H7 (cell line): ENCODE measurements at places on chromosomes 4 and X. TPM values are rescaled to one million over a fixed set of nuclear protein-coding genes. Genes with fewer than 3 reads are reported as not detected.

Gene NLGN4X
- 38.0 and 58.6 TPM in 2 replicates for total RNA-seq

Gene ADGRG4
- not detected in 2 replicates for total RNA-seq

Gene HOPX
- total RNA-seq: not detected in 2 replicates

Gene LRAT
- total RNA-seq: 15.8 and 35.1 TPM in 2 replicates

Gene ASB12
- total RNA-seq: 0.73 and 0.78 TPM in 2 replicates

Gene GRIA3
- total RNA-seq: 1.5 and 1.8 TPM in 2 replicates

Gene BST1
- 0.80 and 1.00 TPM in 2 replicates for total RNA-seq

Gene MAGEA8
- total RNA-seq: not detected in 2 replicates

Gene TMPRSS11F
- not detected in 2 replicates for total RNA-seq

Gene XAGE2
- not detected in 2 replicates for total RNA-seq

Gene MAGEA9B
- total RNA-seq: not detected in 2 replicates

DNA sequence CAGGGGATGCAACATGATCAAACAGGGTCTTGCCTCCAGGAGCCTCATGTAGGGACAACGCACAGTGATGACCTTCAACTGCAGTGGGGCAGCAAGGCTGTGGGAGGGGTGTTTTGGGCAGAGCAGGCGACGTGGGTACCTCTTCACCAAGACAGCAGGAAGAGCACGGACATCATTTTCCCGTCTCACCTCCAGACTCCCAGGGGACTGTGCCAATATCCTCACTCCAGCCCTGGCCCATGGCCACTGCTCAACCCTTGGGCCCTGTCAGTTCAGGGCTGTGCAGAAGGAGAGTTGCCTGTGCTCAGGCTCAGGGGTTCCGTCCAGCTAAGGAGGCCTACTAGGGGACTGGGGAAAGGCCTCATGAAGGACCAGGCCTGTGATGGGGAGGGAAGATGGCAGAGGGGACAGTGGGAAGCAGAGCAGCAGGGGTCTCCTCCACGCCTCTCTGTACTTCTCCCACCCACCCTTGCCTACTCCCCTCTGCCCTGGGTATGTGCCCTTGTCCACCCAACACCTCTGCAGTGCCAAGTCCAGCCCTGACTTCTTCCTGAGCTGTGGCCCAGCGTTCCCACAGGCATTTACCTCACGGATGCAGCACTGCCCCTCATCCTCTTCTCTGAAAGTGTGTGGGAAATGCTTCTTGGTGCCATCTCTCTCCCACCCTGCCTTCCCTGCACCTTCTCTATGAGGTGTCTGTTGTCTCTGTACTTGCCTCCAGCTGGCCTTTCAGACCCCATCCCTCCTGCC, 1.4 kb downstream of the IL9R start:
- DNase-seq: peak; percentile 4

GRCh38 chrX:149829751-149830191, 48.0 kb downstream of the MAGEA9 start:
- DNase-seq: no peak

DNA sequence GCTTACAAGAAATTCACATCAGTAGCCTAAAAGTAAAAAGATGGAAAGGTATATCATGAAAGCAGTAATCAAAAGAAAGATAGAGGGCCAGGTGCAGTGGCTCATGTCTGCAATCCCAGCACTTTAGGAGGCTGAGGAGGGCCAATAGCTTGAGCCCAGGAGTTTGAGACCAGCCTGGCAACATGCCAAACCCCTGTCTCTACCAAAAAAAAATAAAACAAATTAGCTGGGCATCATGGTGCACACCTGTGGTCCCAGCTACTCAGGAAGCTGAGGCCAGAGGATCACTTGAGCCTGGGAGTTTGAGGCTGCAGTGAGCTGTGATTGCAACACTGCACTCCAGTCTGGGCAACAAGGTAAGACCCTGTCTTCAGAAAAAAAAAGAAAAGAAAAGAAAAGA, 55.5 kb downstream of the GSPT2 start:
- DNase-seq: no peak

DNA sequence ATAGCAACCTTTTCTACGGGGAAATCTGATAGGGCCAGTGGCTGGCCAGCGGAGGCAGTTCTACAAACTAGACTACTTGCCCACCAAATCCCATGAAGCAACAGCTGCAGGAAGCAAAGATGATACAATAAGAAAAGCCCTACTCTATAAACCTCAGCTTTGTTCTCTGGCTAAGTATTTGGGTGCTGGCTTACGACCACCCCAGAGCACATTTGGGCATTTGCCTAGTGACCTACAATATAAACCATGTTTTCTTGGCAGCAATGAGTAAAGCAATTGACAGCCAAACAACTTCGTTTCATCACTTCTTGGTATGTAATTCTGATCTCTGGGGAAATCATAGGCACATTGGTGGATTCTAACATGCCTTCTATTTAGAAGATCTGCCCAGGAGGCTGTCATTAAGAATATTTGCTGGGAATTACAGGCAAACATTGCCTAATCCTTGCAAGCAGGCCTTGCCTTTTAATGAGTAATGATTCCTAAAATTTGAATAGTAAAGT, 7.5 kb upstream of the LHFPL1 start:
- no peak for DNase-seq

- no peak for DNase-seq
Measured at GRCh38 chr4:86841309-86841708, 7.9 kb downstream of the SLC10A6 start.

- DNase-seq: peak; percentile 15
Measured at GRCh38 chr4:69744157-69744478, 16.3 kb downstream of the SULT1B1 start.

GRCh38 chrX:38577738-38578137, 16.4 kb downstream of the TSPAN7 start:
- no peak for DNase-seq

GRCh38 chrX:15014281-15014680, 141.1 kb downstream of the MOSPD2 start:
- no peak for DNase-seq

- peak; percentile 57 for DNase-seq
Measured at GRCh38 chrX:150899191-150899757, 806 bp upstream of the CD99L2 start.

DNA sequence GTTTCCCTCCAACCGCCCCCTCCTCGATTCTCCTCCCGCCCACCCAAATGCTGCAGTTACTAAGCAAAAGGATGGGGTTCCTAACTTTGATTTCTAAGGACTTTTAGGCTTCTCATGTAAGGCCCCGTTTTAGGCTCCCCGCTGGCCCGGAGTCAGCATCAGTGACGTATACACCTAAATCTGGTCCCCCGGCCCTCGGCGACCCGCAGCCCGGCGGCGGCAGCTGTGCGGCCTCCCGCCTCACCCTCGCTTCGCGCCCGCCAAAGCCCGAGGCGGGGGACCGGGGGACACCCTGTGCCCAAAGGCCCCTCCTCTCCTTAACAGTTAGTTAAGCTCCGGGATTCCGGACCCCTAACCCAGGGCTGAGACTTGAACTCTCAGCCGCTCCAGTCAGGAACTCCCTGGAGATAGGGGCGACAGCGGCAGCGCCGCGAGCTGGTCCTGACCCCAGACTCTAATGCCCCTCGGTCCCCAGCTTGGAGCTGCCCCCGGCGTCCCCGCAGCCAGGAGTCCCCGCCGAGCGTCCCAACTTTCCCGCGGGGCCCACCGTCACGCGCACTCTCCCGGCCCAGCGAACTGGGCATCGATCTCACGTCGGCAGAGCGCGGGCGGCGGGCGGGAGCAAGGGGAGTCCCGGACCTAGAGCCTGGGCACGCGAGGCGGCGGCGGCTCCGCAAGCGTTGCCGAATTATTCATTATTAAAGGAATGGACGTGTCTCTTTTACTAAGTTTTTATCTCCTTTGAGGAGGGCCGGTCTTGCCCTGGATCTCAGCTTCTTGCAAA, 1.5 kb upstream of the NR3C2 start:
- peak; percentile 43 for DNase-seq

- no peak for DNase-seq
Measured at GRCh38 chrX:74593593-74593992, 20.8 kb downstream of the RLIM start.

DNA sequence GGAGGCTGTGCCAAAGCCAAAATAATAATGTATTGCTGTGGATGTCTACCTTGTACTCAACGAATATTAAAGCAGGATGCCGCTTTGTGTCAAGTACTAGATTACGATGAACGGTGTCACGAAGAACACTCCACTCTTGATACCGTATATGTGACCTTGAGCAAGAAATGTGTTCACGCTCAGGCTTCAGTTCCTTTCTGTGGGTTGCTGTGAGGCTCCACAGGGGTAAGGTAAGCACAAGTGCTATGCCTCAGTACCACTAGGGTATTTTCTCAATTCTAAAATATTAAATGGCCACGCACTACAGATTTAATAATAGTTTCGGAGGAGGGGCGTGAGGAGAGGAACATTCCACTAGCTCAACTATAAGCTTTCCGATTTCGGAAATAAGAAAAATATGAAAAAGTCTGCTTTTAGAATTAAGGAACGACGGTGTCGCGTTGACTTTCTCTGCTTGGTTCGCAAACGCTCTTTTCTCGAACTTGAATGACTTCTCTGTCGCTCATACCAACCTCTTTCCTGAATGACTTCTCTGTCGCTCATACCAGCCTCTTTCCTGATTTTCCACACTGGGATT, 607 bp upstream of the SCOC start:
- DNase-seq: peak; percentile 16

DNA sequence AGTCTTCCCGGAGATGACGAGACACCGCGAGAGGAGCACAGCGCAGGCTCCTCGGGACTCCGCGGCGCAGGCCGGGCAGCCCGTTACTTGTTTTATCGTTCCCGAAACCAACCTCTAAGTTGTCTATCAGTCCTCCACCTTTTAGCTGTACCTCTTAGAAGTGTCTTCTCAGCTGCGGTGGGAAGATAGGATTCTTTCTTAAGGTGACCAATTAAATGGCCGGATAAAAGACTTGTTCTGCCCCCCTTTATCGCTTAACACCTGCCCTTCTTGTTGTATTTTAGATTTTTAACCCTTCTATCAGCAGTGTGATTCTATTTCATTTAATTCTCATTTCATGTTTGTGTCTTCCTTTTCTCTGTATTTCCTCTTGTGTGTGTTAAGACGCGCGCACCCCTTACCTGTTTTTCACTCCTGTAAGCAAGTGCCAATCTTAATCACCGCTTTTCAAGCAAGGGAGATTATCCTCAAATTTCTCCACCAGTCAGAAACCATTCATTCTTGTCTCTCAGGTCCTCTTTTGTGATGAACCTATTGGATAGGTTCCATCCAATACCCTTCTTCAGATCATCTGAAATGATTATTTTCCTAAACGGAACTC, at the start of gene SLC9B2:
TSS of gene SLC9B2 (minus strand) at position 15 of the 601 bp plus-strand sequence. CDS start 9,211 bp downstream, outside the sequence.
- peak; percentile 23 for DNase-seq

- no peak for DNase-seq
Measured at GRCh38 chr4:112296949-112297880, at the start of gene ALPK1. ALPK1 (plus strand) TSS chr4:112297369.

GRCh38 chr4:128338634-128339355, 51.2 kb upstream of the PGRMC2 start:
- no peak for DNase-seq

GRCh38 chr4:108492816-108493595, 127.4 kb upstream of the RPL34 start:
- DNase-seq: peak; percentile 68

DNA sequence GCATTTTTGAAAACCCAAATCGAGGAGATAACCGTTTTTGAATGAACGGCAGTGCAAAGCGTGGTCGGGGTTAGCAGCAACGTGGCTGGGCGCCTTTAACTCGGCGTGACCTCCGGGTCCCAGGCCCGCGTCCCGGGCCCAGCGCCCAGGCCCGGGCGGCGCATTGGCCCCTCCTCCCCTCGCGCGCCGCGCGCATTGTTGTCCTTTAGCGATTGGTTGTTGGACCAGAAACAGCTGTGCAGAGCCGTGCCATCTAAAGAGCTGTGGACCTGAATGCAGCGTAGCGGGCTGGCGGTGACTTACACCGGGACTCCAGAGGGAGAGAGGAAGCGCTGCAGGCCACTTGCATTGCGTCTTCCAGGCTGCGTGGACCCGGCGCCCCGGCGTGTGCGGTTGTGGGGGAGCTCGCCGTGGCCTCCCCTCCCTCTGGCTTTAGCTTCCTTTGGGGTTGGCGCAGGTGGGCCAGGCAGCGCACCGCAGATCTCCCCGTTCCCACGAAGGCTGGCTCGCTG, at the start of gene STOX2:
TSS of gene STOX2 (plus strand) at position 227 of the 512 bp plus-strand sequence. CDS start 1,484 bp downstream, outside the sequence.
- peak; percentile 84 for DNase-seq

DNA sequence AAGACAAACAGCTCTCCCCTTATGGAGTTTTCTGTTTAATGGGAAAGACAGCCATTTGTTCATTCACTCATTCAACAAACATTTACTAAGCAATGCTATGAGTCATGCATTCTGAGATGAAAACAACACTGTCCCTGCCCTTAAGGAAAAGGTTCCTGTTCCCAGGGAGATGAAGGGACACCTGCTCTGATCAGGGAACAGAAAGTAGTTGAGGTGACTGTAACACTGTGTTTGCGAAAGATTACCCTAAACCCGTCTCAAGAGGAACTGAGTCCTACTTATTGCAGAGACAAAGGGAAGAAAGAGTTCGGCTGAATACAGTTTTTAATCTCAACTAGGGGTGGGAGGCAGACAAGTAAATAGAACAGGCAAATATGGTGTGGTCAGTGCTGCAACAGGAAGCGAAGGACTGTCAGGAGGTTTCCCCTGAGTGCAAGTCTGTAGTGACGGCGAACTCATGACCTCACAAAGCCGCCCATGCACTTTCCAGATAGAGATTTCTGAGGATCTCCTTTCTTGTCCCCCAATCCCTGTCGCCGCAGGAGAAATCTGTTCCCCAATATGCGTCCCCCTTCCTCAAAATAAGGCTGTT, 712 bp downstream of the STX18 start:
- DNase-seq: no peak

GRCh38 chrX:3425031-3425430, 78.6 kb upstream of the MXRA5 start:
- no peak for DNase-seq

- DNase-seq: no peak
Measured at GRCh38 chr4:11495818-11496217, 67.1 kb upstream of the HS3ST1 start.

DNA sequence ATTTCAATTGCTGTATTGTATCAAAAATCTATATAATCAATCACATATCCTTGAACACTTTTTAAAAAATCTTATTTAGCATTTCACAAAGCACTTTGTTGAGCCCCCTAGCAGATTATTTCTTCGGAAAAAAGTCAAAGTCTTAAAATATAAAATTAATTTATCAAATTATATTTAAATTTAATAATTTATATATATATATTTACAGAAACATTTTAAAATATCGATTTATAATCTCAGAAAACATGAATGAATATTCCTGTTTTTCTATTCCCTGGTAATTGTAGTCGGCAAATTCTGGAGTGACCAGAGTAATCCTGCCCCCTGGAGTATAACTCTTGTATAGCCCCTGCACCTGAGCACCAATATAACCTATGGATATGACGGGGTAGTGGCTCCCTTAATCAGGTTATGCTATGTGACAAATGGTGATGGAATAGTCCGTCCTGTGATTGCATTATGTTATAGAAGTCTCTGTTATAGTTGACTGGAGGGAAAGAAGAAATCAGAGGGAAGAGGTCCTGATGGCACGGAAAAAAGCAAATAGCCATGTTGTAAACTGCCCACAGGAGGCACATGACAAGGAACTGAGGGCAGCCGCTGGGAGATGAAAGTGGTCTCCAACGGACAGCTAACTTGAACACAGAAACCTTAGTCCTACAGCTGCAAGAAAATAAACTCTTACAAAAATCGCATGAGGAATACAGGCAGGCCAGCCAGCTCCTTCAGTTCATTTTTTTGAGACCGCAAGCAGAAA, 1092.3 kb downstream of the ARAP2 start:
- DNase-seq: peak; percentile 6

GRCh38 chr4:3582091-3582475, 49.9 kb upstream of the LRPAP1 start:
- DNase-seq: no peak

- DNase-seq: no peak
Measured at GRCh38 chrX:39133971-39134370, 332.7 kb downstream of the MID1IP1 start.

GRCh38 chrX:288561-288991, 7.4 kb downstream of the PLCXD1 start:
- peak; percentile 14 for DNase-seq

- no peak for DNase-seq
Measured at GRCh38 chr4:123055943-123056342, 133.5 kb upstream of the NUDT6 start.
